Stimulated activated naive CD4-positive, alpha-beta T cell treated with Interleukin-2 at 50 U/mL for 16 hours (primary cell): ENCODE measurements at places on chromosomes 7 and 10.

DNA sequence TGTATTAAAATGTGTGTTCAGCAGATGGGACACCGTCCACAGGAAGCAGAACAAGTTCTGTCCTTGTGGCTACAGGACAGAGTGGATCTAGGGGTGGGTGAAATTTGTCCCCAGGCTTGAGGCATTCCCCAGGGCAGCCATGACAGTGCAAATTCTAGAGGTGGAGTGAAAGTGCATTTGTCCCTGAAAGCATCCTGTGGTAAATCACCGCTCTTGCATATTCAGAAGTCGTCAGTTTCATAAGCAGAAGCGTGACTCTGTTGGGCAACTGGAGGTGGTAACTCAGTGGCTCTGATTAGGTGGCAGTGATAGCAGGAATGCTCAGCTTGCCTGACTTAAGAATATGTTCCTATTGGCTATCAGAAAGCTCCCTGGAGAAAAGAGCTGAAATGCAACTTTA is 96.6 kb downstream of the SNX10 start:
- no peak for DNase-seq

DNA sequence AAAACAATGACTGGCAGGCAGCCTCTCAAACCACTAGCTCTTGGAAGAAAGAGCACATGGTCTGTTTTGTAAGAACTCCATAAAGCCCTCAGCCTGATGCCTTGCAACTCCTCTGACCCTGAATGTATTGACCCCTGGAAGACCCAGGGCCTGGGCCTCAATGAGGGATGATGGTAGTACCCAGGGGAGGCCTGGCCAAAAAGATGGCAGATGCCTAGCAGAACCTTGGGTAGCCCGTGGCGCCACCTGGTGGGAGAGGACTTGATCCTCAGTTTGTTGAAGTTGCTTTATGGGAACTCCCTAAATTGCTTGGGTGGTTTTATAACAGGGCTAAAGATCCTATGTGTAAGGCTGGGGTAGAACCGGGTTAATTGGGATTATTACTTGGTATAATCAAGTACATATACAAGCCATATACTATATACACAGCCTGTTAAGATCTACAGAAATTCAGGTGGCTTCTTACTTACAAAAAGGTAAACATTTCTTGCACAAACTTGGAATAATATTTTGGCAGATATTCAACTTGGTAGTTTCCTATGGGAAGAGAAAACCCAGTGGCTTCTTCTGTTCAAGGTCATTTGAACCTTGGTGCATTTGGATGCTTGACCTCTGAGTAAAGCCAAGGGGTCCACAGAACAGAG is 95.8 kb upstream of the CACUL1 start:
- DNase-seq, result peak; percentile 58

GRCh38 chr10:93077860-93078337 is 4.2 kb downstream of the CYP26A1 start:
- no peak for DNase-seq

GRCh38 chr7:29454899-29455451 is 108.7 kb upstream of the PRR15 start:
- no peak for DNase-seq

DNA sequence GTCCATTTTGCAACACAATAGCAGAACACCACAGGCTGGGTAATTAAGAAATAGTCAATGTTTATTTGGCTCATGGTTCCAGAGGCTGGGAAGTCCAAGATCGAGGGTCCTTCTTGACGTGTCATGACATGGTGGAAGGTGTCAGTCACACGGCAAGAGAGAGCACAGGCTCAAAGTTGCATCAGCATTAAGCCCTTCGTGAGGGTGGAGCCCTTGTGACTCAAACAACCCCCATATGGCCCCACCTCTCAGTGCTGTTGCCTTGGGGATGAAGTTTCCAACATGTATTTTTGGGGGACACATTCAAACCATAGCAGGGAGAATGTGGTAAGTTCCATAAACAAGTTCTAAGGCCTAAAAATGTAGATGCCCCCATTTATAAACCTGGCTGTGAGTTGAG is 24.6 kb upstream of the GTPBP4 start:
- DNase-seq, result no peak

GRCh38 chr7:142548978-142549377 is 200.3 kb upstream of the PRSS1 start:
- DNase-seq, result no peak

GRCh38 chr7:44402401-44403060 is 77.1 kb upstream of the CAMK2B start:
- no peak for DNase-seq

GRCh38 chr10:13865758-13866491 is 279.2 kb downstream of the PRPF18 start:
- no peak for DNase-seq

DNA sequence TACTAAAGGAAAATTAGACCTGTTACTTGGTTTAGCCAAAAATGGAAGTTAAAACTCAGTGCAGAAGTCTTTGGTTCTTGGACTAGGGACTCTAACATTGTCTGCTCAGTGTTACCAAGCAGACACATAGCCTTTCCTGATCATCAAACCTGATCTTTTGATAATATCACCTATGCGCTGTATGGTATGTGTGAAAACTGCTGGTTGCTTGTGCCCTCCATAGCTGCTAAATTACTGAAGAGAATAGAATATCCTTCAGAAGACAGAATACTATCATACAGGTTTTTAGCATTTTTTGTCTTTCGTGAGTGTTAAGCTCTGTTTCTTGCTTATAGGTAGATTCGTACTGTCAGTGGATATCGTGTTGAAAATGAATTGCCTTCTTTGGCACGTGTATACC is 68.7 kb downstream of the ST7 start:
- no peak for DNase-seq

GRCh38 chr10:79928028-79928583 is 20.8 kb downstream of the SFTPD start:
- DNase-seq, result no peak

DNA sequence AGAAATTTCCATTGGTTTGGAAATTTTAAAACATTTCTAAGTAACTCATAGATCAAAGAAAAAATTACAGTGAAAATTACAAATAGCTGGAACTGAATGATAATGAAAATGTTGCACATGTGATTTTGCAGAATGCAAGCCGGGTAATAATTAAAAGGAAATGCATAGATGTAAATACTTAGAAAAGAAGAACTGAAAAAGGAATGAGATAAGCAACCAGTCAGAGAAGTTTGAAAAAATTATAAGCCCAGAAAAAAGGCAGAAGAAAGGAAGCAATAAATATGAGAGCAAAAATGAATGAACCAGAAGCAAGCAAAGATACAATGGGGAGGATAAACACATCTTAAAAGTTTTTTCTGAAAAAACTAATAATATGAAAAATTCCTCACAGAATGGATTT is 3.2 kb upstream of the TMEM273 start:
- no peak for DNase-seq

- DNase-seq, result no peak
These were observed 181.4 kb downstream of the GPAM start for GRCh38 chr10:112002206-112002605.

GRCh38 chr7:74617180-74617744 is 40.3 kb upstream of the GTF2I start:
- no peak for DNase-seq

GRCh38 chr10:10831085-10831484 is 186.6 kb upstream of the CELF2 start:
- DNase-seq, result no peak

DNA sequence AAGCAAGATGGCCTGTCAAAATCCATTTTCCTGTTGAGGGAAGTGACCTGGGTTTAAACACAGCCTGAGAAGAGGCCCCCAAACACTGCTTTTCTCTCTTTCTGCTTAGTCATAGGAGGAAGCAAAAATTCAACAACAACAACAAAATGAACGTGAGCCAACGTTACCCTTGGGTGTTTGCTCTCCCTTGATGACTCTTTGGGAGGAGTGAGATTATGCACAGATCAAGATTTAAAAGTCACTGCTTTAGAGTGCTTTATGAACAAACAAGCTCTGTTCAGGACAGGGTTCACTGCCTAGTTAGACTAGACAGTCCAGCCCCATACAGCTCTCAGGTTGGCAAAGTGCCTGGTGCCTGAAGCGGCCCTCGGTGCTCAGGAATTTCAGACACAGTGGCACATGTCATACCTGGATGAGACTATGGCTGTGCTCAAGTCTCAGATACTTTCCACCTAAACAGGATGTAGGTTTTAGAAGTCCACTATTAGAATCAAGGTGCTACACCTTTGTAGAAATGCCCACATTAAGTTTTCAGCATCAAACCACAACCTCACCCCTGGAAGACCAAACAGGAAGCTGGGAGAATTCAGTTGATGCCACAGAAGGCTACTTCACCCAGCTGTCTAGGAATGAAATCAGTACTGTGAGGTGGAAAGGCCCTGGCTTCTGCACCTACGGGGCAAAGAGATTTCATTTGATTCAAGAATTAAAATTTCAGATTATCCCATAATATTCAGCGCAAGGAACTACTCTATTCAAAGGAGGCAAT is 38.7 kb downstream of the DENND11 start:
- no peak for DNase-seq

GRCh38 chr7:133489906-133490305 is 237.0 kb downstream of the EXOC4 start:
- DNase-seq, result no peak

DNA sequence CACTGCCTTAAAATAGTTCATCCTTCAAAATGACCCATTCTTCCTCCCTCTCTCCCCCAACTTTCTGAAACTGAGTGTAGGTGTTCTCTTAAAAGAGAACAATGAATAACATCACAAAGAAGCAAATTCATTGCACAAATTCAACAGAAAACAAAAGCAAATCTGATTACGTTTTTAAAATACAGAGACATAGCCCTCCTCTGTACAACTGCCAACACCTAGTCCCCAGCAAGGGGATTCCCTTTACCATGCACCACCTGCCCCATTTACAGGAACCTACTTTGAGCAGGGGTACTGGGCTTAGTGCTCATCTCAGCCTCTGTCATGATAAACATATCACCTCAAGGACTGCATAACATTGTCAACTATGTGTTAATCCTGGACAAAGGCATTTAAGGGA is 302.8 kb upstream of the AOAH start:
- no peak for DNase-seq

DNA sequence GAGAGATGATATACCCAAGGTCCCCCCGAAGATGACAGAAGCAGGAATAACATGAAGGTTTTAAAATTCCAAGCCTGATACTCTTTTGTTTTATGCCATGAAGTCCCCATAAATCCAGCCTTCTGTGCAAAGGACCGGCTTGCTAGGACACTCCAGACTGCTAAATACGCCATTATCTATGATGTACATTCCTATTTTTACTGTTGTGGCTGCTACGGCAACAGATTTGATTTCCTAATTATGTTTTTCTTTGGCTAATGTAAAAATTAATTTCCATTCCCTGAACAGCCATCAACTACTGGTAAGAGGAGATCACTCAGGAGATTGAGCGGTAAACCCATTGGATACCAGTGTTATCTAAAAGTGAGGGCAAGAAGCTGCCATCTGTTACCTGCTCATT is 1090.8 kb downstream of the TYW1 start:
- no peak for DNase-seq

DNA sequence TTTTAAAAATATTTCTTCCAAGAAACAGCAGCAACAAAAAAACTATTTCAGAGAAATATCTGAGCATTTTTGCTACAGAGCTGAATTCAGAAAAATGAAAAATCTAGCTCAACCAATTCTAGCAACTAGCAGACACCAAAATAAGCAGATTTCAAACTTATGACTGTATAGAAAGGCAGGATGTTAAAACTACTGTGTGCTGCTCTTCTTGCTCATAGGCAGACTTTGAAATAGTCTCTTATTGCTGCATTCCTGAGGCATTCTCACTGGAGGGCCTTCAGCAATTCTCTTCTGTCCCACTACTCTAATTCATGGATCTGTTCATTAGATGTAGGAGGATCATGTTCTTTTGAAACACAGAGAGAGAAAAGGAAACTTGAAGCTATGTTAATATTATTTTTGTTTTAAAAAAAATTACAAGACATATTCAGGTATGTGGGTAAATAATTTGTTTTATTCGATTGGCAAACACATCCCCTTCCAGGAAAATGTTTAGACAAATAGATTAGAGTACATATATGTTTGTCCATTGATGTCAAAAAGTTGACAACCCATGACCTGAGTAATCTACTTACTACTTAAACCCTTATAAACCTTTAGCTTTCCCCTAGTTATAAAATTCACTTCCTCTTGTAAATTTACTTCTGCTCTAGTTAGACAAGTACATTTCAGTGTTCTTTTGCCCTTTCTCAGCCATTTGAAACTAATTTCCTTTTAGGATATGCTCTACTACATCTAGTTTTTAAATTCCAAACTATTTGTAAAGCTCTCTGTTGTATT is 428.2 kb upstream of the POT1 start:
- no peak for DNase-seq

DNA sequence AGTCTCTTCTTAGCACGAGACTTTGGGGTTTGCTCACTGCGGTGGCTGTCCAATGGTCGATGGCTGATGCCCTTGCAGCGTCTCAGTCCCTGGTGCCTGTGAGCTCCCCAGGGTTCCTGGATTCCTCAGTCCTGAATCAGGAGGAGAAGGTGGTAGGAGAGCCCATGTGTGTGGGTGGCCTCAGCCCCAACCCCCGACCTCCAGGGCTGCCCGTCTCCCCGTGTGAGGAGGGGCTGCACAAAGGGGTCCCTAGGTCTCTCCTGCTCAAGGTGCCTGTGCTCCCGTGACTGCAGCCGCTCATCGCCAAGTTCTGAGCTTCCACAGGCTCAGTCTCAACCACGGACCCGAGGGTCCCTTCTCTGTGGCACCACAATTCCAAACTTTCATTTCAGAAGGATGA is 142.9 kb downstream of the VIPR2 start:
- no peak for DNase-seq

GRCh38 chr10:1157615-1157933 is 101.4 kb downstream of the WDR37 start:
- no peak for DNase-seq

DNA sequence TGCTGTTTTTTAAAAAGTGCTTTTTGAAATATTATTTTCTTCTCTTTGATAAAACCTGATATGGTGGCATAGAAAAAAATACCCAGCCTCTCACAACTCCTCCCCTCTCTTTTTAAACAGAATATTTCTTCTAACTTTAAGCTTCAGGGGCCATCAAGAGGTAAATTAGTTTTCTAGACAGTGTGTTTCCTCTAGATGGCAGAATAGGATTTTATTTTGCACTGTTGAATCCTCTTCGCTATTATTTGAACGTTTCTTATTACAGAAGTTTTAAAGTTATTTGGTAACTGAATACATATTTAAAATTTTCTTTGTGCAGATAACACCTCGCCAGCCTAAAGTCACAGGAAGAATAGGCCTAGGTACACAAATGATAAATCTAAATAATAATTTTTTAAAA is 30.3 kb downstream of the ARL5B start:
- no peak for DNase-seq

GRCh38 chr10:70567603-70568002 is 34.9 kb downstream of the PRF1 start:
- no peak for DNase-seq

DNA sequence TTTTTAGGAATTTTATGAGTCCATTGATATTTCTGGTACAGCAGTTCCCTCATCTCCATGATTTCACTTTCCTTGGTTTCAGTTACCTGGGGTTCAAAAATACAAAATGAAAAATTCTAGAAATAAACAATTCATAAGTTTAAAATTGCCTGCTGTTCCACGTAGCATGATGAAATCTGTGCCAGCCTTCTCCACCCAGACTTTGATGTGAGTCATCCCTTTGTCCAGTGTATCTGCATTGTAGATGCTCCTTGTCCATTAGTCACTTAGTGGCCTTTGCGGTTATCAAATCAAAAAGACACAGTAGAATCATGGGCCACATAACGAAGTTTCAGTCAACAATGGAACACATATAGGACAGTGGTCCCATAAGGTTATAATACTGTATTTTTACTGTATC is 286.9 kb downstream of the PTEN start:
- DNase-seq, result no peak
